Bronchial epithelial cell (primary cell): ENCODE measurements at places on chromosomes 7 and 10.

DNA sequence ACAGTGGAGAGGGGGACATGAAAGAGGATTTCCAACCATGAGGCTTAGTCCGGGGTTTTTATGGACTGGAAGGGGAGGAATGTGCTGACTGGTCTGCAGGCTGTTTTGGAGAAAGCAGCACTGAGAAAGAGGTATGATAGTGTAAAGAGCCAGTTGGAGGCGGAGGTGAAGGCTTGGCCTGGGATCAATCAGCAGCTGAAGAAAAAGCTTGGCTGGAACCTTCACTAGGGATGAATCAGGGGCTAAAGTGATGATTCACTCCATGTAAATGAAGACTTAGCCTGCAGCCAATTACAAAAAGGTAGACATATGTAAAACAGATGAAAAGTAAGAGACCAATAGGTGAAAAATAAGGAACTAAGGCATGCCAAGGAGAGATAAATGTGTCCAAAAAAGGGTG, 1382.6 kb downstream of the GATA3 start:
- DNase-seq: peak; percentile 43

GRCh38 chr10:116316503-116316902, 7.7 kb upstream of the CCDC172 start:
- DNase-seq: no peak

DNA sequence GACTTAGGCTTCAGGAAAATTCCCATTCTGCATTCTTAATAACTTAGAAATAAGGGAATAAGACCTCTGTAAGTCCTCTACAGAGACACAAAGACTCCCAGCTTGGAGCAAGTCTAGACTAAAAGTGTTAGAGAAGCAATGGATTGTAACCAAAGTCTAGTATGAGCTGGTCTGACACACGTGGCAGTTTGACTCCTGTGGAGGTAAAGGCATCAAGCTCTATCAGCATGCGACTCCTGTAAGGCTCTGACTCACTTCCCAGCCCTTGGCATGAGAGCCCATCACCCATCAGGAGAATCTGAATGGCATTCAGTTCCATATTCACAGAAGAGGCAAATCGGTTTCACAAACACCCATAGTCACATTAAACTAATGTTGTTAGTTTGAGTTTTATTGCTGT, 4.4 kb upstream of the VSTM4 start:
- peak; percentile 31 for DNase-seq

GRCh38 chr7:106542550-106543220, 118.3 kb downstream of the CCDC71L start:
- DNase-seq: peak; percentile 81

DNA sequence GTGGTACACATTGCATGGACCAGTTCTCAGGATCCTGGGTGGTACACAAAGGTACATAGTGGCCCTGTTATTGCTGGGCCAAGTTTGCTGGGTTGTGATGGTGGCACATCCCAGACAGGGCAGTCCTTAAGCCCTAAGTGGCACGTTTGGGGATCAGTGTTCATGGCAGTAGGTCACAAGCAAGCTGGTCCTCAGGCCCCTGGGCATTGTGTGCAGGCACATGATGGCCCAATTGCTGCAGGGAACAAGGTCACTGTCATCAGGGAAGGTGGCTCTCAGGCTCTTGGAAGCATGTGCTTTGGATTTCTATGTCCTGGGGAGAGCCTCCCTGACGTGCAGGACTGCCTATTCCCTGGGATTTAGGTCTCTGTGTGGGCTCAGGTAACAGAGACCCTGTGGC, 412.3 kb upstream of the LRRTM3 start:
- DNase-seq: no peak
